A549 treated with CpdA at 1 μM for 4 hours (cell line): ENCODE measurements at places on chromosomes 1 and 21. TPM values are rescaled to one million over a fixed set of nuclear protein-coding genes. Genes with fewer than 3 reads are reported as not detected.

EFCAB7 gene
- total RNA-seq, result 2.3 to 4.0 TPM (median 3.4 TPM) in 5 replicates

PODN gene
- total RNA-seq, result 0.02 TPM in 1 of 5 replicates, not detected in the others

ACP6 gene
- 18.4 to 24.1 TPM (median 22.3 TPM) in 5 replicates for total RNA-seq

CYYR1 gene
- not detected in 5 replicates for total RNA-seq

IQGAP3 gene
- 13.6 to 17.9 TPM (median 15.8 TPM) in 5 replicates for total RNA-seq

KCNJ9 gene
- total RNA-seq, result 0.06 TPM in 1 of 5 replicates, not detected in the others

RRP15 gene
- 23.5 to 30.1 TPM (median 26.3 TPM) in 5 replicates for total RNA-seq

RASAL2 gene
- 16.2 to 24.4 TPM (median 19.1 TPM) in 5 replicates for total RNA-seq

KRTAP19-1 gene
- not detected in 5 replicates for total RNA-seq

NHLH1 gene
- 0.10 to 0.78 TPM (median 0.48 TPM) in 5 replicates for total RNA-seq
